ENCODE measurements at places on chromosomes 12 and 14.

DNA sequence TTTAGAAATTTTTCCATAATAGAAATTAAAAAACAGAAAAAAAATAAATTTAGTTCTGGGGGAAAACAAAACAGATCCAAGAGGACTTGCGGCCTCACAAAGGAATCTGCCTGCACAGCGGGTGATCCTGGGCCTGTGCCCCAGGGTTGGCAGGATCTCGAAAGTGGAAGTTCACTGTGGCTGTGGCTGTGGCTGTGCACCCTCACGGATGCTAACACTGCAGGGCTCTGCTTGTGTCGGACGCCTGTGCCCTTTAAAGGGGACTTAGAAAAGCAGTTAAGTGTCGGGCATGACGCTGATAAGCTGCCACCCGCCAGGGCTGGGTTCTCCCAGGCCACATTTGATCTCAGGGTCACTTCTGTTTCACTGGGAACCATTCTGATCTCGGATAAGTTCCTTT lies 209.1 kb downstream of the TTC7B start:
- no peak for DNase-seq

GRCh38 chr14:36217732-36218131 lies 41.2 kb upstream of the PTCSC3 start:
- DNase-seq = no peak

GRCh38 chr14:75456997-75457335 lies 29.1 kb downstream of the JDP2 start:
- no peak for DNase-seq

GRCh38 chr14:34053666-34054065 lies 102.8 kb upstream of the EGLN3 start:
- no peak for DNase-seq

DNA sequence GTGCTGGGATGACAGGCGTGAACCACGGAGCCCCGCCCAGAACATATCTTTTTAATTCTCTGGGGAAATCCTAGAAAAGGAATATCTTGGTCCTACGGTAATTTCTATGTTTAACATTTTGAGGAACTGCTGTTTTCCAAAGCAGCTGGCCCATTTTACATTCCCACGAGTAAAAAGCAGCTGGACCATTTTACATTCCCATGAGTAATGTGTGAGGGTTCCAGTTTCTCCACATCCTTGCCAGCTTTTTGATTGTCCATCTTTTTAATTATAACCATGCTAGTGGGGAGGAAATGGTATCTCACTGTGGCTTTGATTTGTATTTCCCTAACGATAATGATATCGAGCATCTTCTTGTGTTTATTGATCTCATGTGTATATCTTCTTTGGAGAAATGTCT lies 4.4 kb upstream of the P2RX4 start:
- no peak for DNase-seq

DNA sequence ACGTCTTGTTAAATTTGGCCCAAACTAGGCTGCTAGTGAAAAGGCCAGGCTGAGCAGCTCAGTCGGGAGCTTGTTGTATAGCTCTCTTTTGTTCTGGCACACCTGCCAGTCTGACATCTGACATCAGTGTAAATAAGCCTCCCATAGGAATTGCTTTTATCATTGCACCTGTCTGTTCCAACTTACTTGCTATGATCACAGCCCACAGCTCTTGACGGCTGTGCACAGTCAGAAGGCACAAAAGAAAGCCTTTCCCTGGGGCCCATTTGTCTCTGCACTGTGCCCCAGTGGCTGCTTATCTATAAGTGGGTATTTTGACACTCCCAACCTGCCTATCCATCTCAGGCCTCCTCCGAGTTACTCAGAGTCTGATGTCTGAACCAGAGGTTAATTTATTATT lies 324.5 kb downstream of the NUAK1 start:
- no peak for DNase-seq

GRCh38 chr14:90675399-90675798 lies 140.8 kb downstream of the TTC7B start:
- DNase-seq = no peak

DNA sequence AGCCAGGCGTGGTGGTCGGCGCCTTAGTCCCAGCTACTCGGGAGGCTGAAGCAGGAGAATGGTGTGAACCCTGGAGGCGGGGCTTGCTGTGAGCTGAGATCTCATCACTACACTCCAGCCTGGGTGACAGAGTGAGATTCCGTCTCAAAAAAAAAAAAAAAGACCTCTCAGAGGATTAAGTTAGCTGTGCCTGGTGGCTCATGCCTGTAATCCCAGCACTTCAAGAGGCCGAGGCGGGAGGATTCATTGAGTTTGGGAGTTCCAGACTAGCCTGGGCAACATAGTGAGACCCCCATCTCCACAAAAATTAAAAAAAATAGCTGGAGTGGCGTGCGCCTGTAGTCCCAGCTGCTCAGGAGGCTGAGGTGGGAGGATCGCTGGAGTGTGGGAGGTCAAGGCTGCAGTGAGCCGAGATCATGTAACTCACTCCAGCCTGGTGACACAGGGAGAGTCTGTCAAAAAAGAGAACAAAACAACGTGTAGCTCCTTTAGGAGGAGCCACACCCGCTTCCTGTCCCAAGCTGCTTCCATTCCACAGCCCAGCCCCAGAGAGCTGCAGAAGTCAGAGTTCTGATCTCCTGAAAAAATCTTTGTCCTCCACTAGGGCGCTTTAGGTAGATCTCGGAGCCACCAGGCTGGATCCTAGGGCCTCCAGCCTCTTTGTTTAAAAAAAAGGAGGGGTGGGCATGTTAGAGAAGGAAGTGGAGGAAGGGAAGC lies 11.5 kb upstream of the ULK1 start:
- DNase-seq = no peak

- no peak for DNase-seq
These were observed 120.1 kb downstream of the RGS6 start for GRCh38 chr14:72052356-72052755.

- no peak for DNase-seq
These were observed 78.5 kb downstream of the PPM1H start for GRCh38 chr12:62856454-62856853.

GRCh38 chr14:52740751-52741150 lies 10.8 kb downstream of the STYX start:
- no peak for DNase-seq

DNA sequence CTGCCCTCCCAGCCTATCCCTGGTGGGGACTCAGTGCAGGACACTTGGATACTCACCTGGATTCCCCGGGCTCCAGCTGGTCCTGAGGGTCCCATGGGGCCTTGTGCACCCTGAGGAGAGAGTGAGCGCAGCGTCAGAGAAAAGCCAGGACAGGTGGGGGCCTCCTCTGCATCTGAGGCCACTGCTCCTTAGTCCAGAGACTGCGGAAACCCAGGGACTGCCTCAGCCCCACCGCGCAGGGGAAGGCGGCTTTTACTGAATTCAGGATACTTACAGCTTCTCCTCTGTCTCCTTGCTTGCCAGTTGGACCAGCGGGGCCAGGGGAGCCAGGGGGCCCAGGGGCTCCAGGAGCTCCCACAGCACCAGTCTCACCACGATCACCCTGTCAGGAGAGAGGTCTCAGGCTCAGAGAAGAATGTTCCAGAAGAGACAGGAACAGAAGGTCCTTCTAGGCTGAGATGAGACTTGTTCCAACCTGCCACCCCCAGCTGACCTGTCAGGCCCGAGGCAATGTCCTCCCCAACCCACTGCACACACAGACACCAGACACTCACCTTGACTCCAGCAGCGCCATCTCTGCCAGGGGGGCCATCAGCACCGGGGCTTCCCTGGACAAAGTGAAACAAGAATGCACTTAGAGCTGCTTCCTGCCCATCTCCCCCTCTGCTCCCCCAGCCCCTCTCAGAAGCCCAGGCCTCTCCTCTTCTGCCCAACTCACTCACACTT lies 13.8 kb downstream of the TMEM106C start:
- DNase-seq = no peak

DNA sequence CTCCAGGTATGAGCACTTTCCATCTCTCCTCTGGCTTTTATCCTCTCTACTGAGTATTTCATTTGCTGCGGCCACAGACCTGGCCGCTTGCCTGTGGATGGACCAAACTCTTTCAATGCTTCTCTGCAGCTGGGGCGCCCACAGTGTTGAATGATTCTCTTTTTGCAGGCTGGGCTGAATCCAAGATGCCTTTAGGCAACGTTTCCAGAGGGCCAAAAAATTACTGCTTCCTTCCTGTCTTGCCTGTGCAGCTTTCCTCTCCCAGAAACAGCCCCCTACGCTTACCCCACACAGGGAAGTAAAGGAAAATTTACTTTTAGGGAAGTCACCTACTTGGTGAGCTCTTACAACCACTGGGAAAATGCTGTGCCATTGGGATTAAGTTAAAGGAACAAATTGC lies 55.6 kb upstream of the JDP2 start:
- DNase-seq = no peak

GRCh38 chr12:28800129-28800528 lies 348.9 kb upstream of the FAR2 start:
- no peak for DNase-seq

DNA sequence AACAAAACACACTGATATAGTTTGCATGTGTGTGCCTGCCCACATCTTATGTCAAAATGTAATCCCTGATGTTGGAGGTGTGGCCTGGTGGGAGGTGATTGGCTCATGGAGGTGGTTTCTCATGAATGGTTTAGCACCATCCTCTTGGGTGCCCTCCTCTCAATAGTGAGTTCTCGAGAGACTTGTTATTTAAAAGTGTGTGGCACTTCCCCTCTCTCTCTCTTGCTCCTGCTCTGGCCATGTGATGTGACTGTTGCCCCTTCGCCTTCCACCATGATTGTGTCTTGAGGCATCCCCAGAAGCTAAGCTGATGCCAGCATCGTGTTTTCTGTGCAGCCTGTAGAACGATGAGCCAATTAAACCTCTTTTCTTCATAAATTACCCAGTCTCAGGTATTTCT lies 454.1 kb upstream of the DCN start:
- no peak for DNase-seq

- DNase-seq = no peak
These were observed 221.2 kb downstream of the RBM19 start for GRCh38 chr12:113744802-113745395.

GRCh38 chr12:109525279-109525585 lies 47.8 kb downstream of the UBE3B start:
- no peak for DNase-seq

DNA sequence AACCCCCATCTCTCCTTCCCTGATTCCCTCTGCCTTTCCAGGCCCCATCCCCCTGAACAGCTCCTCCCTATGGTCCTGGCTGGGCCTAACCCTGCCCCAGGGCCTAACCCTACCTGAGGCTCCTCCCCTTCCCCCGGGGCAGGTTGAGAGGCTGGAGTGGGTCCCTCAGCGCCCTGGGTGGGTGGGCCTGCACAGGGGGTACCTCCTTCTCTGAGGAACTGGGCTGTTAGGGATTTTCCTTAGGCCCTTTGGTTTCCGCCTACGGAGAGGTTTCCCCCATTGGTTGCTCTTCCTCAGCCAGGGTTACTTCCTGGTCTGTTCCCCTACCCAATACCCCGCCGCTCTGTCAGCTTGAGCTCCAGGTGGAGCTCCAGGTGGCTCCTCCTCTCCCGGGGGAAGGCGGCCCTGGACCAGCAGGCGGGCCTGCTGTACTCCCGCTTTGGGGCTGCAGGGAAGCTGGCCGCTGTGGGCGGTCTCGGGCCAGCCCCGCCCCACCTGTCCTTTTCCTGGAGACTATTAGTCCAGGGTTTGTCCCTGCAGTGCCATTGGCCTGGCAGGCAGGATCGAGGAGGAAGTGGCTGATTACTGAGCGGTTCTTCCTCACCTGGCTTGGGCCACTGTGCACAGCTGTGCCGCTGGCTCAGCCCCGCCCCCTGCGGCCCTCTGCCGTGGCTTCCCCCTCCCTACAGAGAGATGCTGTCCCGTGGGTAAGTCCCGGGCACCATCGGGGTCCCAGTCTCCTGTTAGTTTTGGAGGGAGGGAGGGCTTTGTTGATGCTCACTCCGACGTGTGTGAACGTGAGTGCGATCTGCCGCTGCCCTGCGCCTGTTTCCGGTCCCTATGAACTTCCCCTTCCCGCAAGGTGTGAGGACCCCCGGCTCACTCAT lies 2.5 kb downstream of the C12orf57 start:
- no peak for DNase-seq

GRCh38 chr14:93051600-93052546 lies 63.9 kb downstream of the ITPK1 start:
- DNase-seq = no peak

- no peak for DNase-seq
These were observed 10.5 kb downstream of the CACNA2D4 start for GRCh38 chr12:1907652-1908611.

GRCh38 chr14:68626386-68626785 lies 166.5 kb downstream of the ZFP36L1 start:
- DNase-seq = no peak

- no peak for DNase-seq
These were observed 144.0 kb upstream of the FBXO33 start for GRCh38 chr14:39576258-39576657.

DNA sequence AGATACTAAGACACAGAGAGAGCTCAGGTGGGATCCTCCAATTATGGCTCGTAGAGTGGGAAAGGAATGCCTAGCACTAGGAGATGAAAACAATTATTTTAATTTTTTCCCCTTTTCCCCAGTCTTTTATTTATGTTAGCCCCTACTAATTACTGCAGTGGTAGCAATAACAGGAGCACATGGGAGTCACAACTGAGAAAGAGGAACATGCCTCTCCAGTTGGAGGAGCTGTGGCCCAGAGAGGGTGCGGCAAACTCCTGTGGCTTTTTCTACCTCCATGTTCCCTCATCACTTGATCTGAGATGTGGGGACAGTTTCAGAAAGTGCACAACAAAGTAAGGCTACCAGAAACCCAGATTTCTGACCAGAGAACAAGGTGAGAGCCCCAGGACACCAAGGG lies 25.9 kb upstream of the POC1B start:
- no peak for DNase-seq

- DNase-seq = no peak
These were observed 19.4 kb downstream of the LPCAT3 start for GRCh38 chr12:6998715-6999451.

DNA sequence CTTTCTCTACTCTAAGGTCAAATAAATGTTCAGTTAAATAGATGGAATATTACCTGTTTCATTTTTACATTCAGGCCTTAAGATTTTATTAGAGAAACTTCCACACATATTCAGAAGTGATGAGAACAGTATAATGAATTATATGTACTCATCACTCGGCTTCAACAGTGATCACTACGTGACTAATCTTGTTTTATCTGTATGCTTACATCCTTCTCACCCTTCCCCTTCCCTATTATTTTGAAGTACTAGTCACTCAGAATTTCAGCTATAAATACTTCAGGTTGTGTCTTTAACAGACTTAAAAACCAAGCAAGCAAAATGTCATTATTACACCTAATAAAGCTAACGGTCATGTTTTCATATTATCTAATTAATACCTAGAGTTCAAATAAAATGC lies 34.9 kb downstream of the ETV6 start:
- no peak for DNase-seq

Data from esophagus squamous epithelium (tissue), 5 donors.